Stimulated activated CD4-positive, alpha-beta T cell treated with anti-CD3 and anti-CD28 coated beads, TNF-alpha, amount 100 ng/mL, for 4 hours (primary cell): ENCODE measurements at places on chromosomes 6 and 20.

GRCh38 chr6:137652961-137653705 lies 158.9 kb upstream of the OLIG3 start:
- DNase-seq, result no peak

DNA sequence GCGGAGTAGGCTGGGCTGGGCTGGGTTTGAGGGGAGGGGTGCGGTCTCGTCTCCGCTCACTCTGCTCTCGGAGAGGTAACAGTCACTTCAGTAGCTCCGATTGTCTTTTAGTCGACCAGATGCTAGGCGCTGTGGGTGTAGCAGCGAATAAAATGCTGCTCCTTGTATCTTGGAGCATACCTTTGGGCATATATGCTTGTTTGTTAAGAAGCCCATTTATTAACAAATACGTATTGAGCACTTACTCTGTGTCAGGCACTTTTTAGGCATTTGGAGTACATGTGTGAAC lies 545 bp downstream of the ACTR5 start:
- DNase-seq, result peak; percentile 48

DNA sequence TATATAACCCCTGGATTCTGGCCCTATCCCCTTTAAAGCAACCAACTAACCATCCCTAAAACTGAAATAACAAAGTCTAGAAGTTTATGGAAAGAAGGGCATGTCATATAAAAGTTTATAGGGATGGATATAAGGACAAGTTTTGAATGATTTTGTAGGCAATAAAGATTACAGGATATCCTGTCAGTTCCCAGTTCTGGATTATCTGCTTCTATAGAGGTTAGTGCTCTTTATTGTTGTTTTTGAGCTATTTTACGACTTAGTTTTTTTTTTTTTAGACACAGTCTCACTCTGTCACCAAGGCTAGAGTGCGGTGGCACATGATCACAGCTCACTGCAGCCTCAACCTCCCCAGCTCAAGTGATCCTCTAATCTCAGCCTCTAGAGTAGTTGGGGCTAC lies 48.3 kb downstream of the ZFP64 start:
- no peak for DNase-seq

DNA sequence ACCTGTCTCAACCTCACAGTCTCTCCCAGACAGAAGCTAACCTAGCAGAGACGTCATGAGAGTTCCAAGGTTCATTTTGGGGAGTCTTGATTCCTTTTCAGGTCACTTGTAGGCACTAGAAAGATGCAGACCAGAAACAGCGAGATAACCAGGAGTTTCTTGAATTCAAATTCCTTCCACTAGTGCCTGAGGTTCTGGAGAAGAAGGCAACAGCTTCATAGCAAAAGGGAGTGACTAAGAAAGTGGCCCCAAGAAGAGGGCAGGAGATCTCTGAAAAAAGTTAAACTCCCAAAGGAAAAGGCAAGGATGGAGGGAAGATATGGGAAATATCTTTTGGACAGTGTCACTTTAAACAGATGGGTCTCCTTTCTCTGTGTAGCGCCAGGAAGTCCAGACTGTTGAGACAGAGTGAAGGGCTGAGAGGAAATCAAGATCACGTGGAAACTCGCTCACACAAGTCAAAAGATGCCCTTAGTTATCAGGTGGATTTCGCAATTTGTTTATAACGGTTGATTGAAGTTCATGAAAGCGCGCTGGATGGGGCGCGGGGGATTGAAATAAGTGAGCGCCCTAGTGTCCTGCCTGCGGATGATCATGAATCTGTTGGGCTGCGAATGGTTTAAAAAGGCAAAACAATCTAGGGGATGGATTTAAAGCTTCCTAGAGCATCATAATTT lies 4.8 kb upstream of the PRSS16 start:
- no peak for DNase-seq

DNA sequence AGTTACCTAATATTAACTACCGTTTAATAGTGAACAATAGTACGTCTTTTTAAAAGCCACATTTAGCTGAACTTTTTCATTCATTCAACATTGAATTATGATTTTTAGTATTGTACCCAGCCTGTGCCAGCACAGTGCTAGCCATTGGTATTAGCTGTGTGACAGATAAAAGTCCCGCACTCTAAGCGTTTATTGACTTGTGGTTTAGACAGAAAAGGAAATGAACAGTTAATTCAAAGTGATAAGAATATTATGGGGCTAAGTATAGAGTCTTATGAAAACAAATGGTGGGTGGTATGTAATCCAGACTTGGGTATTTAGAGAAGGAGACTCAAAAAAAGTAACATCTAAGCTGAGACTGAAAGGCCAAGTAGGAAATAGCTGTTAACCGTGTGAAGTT lies 202.3 kb downstream of the RPS12 start:
- DNase-seq, result no peak

DNA sequence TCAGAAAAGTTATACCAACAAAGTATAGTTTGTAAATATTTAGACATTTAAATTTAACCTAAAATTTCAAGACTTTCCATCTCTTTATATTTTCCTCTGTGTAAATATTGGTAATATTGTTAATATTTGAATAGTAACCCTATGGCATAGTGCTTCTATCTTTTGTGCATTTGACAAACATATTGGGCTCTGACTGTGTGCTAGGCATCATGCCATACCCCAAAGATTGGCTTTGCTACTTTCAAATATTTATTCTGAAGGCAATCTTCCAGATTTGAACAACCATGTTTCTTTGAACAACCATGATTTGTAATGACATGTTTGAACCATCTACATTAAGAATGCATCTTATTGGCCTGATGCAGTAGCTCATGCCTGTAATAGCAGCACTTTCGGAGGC lies 15.5 kb upstream of the PRDM1 start:
- DNase-seq, result no peak

DNA sequence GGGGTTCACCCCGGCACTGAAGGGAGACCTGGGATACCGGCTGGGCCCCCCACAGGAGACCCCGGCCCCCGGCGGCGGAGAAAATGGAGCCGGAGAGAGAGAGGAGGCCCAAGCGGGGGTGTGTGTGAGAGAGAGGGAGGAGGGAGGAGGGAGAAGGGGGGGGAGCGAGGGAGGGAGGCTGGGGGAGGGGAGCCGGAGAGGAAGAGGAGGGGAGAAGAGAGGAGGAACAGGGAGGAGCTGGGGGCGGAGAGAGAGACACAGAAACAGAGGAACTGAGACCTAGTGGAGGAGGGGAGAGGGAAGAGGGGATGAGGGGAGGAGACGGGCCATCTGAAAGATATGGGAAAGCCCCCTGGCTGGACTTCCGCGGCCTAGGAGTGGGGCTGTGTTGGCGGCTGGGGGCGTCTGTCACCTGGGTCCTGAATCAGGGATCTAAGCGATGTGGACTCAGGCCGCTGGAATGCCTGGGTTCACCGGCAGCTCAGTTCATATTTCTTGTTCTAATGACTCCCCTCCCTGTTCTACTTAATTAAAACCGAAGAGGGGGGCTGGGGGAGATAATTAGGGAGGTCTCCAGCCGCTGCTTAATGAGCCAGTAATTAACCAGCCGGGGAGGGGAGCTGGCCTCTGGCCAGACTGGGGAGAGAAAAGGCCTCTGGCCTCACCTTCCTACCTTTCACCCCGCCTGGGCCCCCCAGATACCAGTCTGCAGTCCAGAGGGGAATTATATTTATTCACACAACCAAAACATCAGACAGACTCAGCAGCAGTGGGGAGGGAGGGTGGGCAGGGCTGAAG lies at the start of gene PBX2:
PBX2 (minus strand) TSS at position 149 of the 798 bp plus-strand sequence. CDS start 287 bp downstream, outside the sequence.
- DNase-seq, result peak; percentile 75

- DNase-seq, result no peak
Measured at GRCh38 chr6:53373638-53374037, 24.9 kb upstream of the ELOVL5 start.

- peak; percentile 38 for DNase-seq
Measured at GRCh38 chr20:381581-382290, 1.2 kb downstream of the TRIB3 start.

DNA sequence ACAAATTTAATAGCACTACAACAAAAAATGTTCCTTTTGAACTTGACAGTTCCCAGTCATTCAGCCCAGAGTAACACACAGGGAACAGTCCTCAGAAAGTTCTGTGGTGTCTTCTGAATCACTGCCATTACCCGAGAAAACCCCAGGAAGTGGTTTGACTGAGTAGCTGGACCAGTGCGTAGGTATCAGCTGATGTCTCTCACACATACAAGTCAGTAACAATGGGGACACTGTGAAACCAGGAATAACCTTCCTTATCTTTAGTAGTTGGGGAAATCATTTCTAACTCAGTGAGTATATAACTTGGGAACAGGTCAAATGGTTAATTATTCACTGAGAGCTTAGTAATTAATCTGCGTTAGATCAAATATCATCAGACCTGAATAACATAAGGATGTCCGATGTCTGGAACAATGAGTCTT lies 73.1 kb downstream of the HIVEP2 start:
- DNase-seq, result peak; percentile 39

- no peak for DNase-seq
Measured at GRCh38 chr20:50417023-50417329, 93.2 kb upstream of the PTPN1 start.

DNA sequence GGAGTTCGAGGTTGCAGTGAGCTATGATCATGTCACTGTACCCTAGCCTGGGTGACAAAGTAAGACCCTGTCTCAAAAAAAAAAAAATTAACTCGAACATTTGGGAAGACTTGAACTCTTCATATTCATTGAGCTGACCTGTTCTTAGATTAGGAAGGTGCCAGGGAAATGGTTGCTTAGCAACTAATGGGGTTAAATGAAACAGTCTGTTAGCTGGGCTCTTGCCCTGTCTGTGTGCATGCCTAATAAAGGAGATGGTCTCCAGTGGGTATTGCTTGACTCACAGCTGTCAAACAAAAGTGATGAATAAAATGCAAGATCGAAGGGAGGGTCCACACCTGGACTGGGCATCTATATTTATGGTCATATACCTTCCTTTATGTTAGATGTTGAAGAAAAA lies 101.8 kb downstream of the KLHL32 start:
- DNase-seq, result no peak
